AG10803 (cell line): ENCODE measurements at places on chromosomes 2 and 18.
A peak's percentile ranks its signal among the peaks of the same experiment; 100 is the strongest.

GRCh38 chr2:176817061-176817565 lies 395.5 kb upstream of the HNRNPA3 start:
- no peak for DNase-seq

- DNase-seq: peak; percentile 67
Observed at GRCh38 chr2:159635006-159635789, 18.9 kb upstream of the BAZ2B start.

GRCh38 chr2:200129721-200130462 lies 174.5 kb downstream of the MAIP1 start:
- no peak for DNase-seq

GRCh38 chr18:6546229-6546628 lies 131.5 kb upstream of the L3MBTL4 start:
- DNase-seq: peak; percentile 20

DNA sequence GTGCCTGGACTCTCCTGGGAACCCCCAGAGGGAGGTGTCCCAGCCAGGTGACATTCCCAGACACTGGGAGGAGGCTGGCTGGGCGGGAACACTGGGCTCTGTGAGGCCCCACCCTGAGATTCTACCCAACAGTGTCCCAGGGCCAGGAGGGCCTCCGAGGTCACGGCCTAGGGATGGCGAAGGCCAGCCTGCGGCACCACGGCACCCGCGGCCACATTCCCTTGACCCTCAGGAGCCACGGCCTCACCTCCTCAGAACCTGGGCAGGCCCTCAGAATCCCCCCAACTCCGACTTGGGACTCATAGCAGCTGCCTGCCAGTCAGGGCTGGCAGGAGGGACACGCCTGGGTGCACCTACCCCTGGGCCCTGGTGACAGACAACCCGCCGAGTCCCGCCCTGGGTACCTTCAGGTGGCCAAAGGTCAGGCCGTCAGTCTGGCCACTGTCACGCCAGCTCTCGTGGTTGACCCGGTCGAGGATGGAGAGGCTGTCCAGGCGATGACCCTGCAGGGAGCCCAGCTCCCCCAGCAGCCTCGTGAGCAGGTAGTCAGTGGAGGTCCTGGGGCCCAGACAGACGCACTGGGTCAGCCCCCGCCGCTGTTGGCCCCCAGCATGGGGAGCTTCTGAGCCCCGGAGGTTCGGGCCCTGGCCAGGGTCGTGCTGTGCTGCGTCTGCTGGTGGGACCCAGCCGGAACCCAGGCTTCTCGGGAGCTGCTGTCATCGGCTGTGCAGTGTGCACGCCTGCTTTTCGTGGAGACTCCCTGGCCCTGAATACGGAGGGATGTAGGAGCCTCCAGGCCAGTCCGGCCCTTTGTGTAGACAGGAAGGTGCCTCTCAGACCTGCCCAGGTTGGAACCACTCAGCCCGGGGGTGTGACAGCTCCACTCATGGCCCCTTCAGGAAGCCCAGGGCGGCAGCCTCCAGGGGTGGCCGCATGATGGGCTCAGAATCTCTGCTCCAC lies 6.1 kb downstream of the MAB21L4 start:
- no peak for DNase-seq

DNA sequence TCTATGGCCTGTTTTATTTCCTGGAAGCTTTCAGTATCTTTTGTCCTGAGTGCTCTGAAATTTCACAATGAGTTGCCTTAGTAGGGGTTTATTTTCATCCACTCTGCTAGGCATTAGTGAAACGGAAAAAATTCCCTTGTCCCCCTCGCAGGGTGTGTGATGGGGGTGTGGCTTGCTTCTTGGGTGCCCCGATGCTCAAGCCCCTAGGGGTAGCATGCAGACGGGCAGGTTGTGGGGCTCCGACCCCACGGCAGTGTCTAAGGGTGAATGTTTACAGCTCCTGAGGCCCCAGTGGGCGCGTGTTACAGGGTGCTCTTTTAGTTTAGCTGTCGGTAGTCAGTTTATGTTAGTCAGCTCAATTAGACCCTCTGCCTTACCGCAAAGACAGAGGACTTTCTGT lies 32.2 kb upstream of the MAP4K4 start:
- DNase-seq: no peak
